ENCODE measurements at places on chromosomes 1 and 21.

DNA sequence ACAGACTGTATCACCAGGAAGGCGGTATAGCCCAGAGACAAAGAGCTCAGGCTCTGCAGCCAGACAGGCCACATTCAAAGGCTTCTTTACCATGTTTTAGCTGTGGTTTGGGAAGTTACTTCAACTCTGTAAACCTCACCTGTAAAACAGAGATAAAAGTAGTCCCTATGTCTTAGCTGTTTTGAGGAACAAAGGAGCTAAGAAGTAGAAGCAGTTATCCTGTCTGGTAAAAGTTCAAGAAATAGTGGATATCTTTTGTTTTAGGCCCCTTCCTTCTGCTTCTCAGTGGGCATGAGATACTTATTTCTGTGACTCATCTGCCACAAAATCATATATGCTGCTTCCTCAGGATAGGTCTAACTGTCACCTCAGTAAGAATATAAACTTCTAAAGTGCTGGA lies 6.5 kb downstream of the CD34 start:
- no peak for DNase-seq

- DNase-seq, result no peak
Observed at GRCh38 chr1:200473698-200474371, 64.0 kb upstream of the ZNF281 start.

- no peak for DNase-seq
Observed at GRCh38 chr1:22582661-22583635, 19.7 kb downstream of the EPHA8 start.

GRCh38 chr1:231581859-231582258 lies 44.7 kb upstream of the DISC1 start:
- DNase-seq, result no peak

DNA sequence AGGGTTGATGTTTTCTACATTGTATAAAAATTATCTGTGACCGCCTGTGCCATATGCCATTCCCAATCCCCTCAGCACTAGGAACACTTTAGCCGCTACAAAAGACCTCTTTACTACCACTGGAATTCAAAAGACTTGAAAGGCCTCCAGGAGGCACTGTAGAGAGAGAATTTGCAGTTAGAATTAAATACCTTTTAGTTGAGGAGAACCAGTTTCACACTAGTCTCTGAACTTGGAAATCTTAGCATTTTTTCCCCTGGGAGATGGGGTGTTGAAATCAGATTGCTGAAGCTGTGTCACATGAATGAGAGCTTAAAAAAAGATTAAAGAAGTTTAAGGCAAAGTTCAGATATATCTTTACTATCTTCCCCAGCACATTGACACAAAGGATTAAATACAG lies 291.0 kb downstream of the ADGRL2 start:
- no peak for DNase-seq

- DNase-seq, result no peak
Observed at GRCh38 chr21:45575304-45575992, 33.2 kb upstream of the SLC19A1 start.

DNA sequence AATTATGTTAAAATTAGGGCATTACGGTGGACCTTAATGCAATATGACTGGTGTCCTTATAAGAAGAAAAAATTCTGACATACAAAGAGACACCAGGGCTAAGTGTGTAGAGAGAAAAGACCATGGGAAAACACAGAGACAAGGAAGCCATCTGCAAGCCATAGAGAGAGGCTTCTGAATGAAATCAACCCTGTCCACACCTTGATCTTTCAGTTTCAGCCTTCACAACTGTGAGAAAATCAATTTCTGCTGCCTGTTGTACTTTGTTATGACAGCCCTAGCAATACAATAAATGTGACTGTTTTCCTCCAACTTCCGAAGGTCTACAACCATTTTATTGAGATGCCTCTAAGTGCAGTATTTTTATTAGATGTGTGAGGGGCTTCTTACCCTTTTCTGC lies 1407.2 kb downstream of the MRPL39 start:
- DNase-seq, result no peak

DNA sequence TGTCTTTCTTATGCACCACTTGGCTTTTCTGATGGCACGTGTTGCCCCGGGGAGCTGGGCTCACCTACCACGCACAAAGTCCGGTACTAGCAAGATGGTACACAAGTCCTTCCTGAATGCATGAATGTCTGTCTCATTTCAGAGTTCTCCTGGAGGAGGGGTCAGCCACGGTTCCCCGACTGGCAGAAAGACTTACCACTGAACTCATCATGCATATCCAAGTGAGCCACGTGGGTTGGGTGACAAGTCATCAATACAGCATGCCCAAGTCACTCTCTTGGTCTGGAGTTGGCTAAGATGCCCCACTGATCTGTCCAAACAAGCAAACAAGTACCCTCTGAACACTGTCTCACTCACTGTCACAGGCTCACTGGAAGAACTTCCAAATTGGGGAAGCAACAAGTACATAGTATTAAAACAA lies 28.6 kb upstream of the MX1 start:
- no peak for DNase-seq

- no peak for DNase-seq
Observed at GRCh38 chr1:212121779-212122178, 86.2 kb downstream of the DTL start.

GRCh38 chr1:6646499-6647148 lies 22.0 kb downstream of the THAP3 start:
- DNase-seq, result no peak

- no peak for DNase-seq
Observed at GRCh38 chr1:12100071-12100470, 37.0 kb downstream of the TNFRSF8 start.

- DNase-seq, result no peak
Observed at GRCh38 chr21:37192019-37192418, 75.1 kb downstream of the VPS26C start.

- DNase-seq, result no peak
Observed at GRCh38 chr21:45836694-45837670, 144.6 kb upstream of the COL6A1 start.

- no peak for DNase-seq
Observed at GRCh38 chr1:48089356-48089891, 92.2 kb upstream of the TRABD2B start.

GRCh38 chr1:99970713-99971255 lies 988 bp downstream of the SLC35A3 start:
- no peak for DNase-seq

GRCh38 chr1:33228935-33229487 lies 27.3 kb upstream of the ZNF362 start:
- no peak for DNase-seq

DNA sequence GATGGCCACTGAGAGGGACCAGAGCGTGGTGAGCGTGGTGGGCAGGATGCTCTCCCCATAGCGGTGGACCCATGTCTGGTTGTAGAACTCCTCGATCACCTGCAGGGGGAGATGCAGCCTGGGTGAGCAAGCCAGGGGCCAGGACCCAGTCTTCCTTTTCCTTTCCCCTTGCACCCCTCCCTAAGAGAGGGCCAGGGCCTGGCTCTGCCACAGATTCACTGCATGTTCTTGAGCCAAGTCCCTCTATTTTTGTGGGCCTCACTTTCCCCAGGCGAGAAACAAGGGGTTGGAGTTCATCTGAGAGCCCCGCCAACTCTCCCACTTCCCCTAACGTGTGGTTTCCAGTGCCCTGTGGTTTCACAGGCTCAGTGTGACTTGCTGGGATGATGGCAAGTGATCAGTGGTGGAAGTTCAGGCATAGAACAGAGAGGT lies 27.5 kb downstream of the SLC2A1 start:
- no peak for DNase-seq

DNA sequence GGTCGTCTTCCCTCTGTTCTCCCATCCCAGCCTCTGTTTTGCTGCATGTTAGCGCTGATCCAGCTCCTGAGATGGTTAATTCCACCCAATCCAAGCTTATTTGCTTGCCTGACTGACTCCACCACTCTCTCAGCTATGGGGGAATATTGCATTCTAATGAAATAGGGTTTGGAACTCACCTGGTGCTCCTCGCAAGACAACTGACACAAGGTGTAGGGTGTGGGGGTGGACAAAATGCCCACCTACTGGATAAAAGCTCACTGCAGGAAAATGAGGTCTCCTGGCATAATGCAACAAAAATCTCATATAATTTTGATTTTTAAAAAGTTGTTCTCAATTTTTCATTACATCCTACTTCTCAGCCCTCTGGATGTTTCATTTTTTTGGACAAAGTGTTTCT lies 259.0 kb downstream of the ZNF648 start:
- no peak for DNase-seq

- DNase-seq, result no peak
Observed at GRCh38 chr1:110559157-110559556, 40.2 kb upstream of the KCNA10 start.

- no peak for DNase-seq
Observed at GRCh38 chr1:7582460-7582972, 188.6 kb upstream of the VAMP3 start.

DNA sequence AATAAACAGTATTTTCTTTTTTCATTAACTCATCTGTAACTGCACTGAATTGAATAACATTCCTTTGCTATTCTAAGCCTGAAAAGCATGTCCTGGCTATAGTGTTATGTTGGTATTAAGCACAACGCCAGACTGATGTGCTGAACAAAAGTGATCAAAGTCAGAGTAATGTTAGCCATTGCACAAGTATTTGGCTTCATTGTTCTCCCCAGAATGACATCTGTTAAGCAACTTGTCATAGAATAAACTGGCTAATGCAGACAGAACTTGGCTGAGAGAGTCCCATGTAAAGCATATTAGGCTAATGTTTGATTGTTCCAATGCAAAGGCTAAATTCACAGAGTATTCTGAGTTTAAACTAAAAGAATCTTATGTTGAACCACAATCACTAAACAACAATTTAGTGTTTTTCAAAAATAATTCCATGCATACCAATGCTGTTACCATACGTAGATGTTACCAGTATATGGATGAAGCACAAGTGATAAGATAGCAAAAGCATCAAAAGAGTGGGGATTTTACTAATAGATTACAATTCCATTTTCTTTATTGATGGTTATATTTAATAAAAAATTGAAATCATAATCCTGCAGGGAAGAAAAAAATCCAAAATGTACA lies 235.3 kb upstream of the DMRTA2 start:
- no peak for DNase-seq

DNA sequence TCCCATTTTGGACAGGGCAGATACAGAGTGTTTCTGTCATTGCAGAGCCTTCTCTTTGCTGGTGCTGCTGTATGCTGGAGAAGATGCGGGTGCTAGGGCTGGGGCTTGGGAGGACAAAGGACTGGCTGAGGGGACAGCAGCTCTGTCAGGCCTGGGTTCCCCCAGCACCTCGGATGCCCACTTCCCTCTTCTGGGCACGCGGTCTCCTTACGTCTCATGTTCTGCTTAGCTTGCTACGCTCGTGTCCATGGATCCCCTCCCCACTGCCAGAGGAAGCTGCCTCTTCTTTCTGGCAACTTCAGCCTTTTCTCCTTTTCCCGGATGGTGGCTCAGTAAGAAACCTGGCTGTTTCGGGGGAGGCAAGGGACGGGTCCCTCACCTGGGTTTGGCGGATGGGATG lies 75.7 kb downstream of the ARHGEF10L start:
- DNase-seq, result no peak

GRCh38 chr1:2103266-2103900 lies 53.2 kb downstream of the PRKCZ start:
- DNase-seq, result no peak

GRCh38 chr1:246176126-246177024 lies 330.7 kb downstream of the SMYD3 start:
- DNase-seq, result no peak

DNA sequence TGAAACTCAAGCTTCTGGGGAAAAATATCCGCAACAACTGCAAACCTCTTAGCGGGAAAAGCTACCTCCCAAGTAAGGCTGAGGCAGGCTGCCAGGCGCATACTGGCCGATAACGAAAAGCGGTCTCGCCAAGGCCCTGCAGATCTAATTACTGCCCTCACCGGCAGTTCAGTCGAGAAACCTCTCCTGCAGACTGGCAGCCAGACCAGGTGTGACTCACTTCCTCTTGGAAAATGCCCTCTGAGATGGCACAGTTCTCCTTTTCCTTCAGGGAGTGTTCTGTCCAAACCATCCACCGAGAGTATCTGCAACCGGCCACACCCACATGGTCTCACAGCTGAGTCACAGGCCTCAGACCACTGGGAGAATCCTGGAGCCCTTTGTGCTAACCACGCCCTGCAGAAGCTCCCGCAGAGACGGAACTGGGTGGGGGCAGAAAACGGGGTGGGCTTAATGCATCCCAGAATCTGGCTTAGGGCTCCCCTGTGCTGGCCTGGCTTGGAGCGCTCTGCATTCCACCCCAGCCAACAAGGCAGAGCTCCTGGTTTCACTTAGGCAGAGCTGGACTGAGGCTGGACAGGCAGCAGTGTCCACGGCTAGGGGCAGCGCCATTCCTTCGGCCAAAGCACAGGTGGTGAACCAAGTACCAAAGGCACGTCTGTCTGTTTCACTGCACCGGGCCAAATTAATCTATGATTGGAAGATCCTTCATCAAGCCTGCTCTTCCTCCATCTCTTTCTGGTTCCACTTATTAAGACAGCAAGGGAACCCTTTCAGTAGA lies 1.2 kb downstream of the S100A10 start:
- DNase-seq, result no peak
